SK-N-SH treated with all-trans-retinoic acid at 6 μM for 48 hours (cell line): ENCODE measurements at places on chromosomes 5 and 9.

DNA sequence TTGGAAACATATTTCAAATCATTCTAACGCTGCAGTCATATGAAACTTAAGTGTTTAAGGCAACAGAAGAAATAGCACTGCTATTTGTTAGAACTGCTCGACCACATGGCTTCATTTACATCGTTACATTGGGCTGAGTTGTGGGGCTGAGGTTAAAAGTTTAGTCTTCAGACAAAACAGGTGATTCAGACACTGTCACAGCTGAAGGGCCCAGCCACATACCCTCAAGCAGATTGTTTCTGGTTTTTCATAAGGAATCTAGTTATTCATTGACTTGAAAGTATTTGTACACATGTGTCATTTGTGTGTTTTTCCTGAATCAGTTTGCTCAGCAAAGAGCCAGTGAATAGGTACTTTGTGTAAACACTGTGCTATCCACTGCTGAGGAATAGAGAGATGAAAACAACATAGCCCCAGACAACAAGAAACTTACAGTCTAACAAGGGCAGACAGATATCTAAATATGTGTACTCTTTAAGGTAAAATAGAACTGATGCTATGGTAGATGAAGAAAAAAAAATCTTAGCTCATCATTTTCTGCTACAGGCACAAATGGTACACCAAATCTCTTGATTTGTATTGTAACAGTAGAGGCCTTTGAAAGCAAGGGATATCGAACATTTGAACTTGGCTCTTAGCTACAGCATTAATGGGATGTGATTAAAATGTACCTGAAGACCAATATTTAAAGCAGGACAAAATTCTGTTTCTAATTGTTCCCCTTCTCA is 357.6 kb upstream of the RPS23 start:
- ATAC-seq: peak; percentile 59

- no peak for ATAC-seq
These were observed 111.1 kb downstream of the TLR4 start for GRCh38 chr9:117815315-117815714.

GRCh38 chr5:156913719-156914370 is 49.2 kb downstream of the TIMD4 start:
- ATAC-seq: no peak

DNA sequence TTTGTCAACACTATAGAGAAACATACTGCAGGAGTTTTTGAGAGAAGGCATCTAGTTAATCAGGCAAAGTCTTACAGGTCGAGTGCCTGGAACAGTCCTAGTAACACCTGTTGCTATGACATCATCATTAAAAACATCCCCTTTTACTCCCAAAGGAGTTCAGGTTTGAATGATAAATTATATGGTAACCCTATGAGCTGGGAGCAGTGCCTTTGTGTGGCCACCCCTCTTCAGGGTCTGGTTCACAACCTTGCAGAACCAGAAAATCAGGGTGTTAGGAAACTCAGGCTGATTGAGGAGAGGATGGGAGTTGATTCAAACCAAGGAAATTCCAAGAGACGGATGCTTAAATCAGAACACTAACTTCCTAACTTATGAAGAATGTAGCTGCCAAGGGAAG is 179.1 kb upstream of the RASEF start:
- ATAC-seq: no peak

- no peak for ATAC-seq
These were observed 162.5 kb downstream of the MED10 start for GRCh38 chr5:6215891-6216290.

GRCh38 chr5:34062419-34062818 is 19.4 kb upstream of the C1QTNF3 start:
- no peak for ATAC-seq
